Mesangial cell (primary cell): ENCODE measurements at places on chromosomes 2 and 18. TPM values are rescaled to one million over a fixed set of nuclear protein-coding genes. Genes with fewer than 3 reads are reported as not detected.

The SKA1 gene
- total RNA-seq: 1.4 and 35.8 TPM in 2 replicates

The PXDN gene
- 342 and 470 TPM in 2 replicates for total RNA-seq

The DNER gene
- 0.63 and 0.65 TPM in 2 replicates for total RNA-seq

The MRO gene
- under 0.01 and 0.25 TPM in 2 replicates for total RNA-seq

The ALLC gene
- total RNA-seq: not detected in 2 replicates

The RDH14 gene
- 17.1 and 22.9 TPM in 2 replicates for total RNA-seq

The IMMT gene
- total RNA-seq: 46.0 and 62.1 TPM in 2 replicates

The PRSS56 gene
- not detected in 2 replicates for total RNA-seq

The TEX44 gene
- total RNA-seq: not detected in 2 replicates

The HNRNPA3 gene
- 20.7 and 38.3 TPM in 2 replicates for total RNA-seq

The ABHD1 gene
- total RNA-seq: 0.16 and 0.89 TPM in 2 replicates

The NEU2 gene
- not detected in 2 replicates for total RNA-seq

The TRIM43 gene
- total RNA-seq: not detected in 2 replicates

The DBI gene
- total RNA-seq: 100 and 169 TPM in 2 replicates
